ENCODE measurements at places on chromosomes 12 and 14.

- no peak for DNase-seq
Observed at GRCh38 chr14:95964901-95965300, 74.3 kb upstream of the C14orf132 start.

DNA sequence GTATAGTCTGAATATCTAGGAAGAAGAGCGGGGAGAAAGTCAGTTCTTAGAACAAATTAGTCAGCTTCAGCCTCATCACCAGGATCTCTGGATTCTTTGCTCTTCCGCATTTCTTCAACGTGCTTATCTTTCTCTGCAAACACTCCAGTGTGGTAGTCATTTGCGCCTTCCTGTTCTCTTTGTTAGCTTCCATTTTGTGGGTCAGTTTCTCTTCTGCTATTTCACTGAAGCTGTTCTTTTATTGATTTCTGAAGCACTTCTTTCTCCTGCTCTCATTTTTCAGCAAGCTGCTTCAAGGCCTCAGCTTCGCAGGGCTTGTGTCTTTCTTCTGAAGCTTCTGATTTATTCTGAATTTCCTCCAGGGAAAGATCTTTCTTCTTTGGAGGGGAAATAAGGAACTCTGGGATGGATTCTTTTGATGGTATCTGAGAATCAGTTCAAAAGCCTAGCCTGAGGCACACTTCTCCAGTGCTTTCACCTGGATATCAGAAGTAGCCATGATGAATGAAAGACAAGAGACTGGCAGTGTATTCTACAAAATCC is 13.5 kb downstream of the AMN1 start:
- no peak for DNase-seq

- DNase-seq, result no peak
Observed at GRCh38 chr14:75138492-75138891, 11.6 kb upstream of the NEK9 start.

DNA sequence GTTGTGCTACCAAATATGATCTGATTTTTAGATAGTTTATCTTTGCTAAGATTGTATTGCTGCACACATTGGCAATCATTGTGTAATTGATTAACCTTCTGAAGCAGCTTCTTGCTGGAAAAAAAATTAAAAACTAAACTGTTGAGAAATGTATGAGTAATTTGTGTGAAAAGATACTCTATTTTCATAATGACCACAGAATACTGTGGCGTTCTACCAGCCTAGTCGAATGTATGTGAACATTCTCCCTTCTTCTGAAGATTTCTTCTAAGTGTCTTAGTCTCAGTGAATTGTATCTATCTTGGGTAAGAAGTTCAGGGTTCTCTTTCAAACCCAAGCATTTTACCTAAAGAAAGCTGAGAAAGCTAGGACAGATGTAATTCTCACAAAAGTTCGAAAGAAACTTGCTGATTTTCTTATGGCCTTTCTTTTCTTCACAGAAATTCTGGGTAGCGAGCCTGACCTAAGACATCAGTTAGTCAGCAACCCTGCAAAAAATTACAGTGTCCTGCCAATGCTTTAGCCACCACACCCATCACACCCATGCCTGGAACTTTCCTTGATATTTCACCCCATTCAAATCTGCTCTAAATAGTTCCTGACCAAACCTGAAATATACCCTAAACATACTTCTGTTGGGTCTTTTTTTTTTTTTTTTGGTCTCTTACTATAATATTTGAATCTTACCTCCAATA is 27.1 kb upstream of the C12orf71 start:
- DNase-seq, result no peak

- no peak for DNase-seq
Observed at GRCh38 chr12:108080363-108080762, 48.7 kb upstream of the WSCD2 start.

DNA sequence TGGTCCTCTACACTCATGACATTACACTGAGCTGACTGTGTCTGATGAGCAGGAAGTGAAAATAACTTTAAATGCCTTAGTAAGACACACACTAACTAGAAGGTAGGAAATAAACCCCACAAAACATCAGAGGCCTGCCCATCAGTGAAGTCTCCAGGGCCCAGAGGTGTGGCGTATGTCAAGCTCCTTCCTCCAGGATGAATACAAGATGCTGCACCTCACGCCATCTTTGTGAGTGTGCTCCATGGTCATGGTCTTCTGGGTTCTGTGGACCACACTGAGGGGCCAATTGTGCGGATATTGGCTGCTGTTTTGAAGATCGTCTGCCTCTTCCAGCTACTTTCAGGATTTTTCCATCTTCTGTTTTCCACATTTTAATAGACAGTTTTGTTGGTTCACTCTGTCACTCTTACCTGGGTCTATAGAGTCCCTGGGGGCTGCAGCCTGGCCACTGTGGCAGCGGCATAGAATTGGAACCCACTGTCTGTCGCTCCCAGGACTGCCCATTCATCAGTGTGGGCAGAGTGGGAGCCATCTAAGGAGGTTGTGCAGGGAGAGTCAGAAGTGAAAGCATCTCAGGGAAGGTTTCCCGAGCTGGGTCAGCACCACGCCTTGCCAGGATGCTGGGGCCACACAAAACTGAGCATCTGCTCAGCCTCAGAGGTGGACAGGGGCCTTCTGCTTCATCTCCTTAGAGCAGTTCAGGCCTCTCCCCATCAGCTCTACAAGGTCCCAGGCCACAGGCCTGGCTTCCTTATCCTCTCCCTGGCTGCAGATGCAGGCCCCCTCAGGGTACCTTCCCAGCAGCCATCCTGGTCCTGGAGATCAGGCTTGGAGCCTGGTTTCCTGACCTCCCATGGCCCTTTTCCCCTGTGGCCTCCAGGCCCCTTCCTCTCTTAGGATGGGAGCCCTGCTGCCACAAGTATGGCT is 57.5 kb upstream of the C14orf180 start:
- no peak for DNase-seq

DNA sequence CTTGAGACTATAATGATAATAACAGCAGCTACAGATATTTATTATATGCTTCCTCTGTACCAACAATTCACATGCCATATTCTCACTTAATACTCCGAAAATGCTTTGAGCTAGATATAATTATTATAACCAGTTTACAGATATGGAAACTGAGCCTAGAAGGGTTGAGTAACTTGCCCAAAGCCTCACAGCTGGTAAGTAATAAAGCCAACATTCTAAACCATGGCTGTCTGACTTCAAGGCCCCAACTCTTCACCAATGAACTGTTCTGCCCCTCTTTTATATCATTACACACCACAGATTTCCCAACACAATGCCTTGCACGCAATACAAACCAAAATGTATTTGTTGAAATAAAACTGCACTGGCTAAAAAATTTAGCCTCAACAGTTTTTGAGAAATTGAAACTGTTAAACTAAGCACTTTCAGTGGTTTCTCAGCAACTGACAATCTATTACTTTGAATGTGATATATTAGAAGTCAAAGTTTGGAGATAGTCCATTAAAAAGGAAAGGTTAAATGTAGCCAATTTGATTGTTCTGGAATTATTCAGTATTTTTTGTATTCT is 222.5 kb upstream of the ARHGAP5 start:
- no peak for DNase-seq

- no peak for DNase-seq
Observed at GRCh38 chr14:33592297-33592696, 358.6 kb downstream of the EGLN3 start.

GRCh38 chr14:32494609-32495434 is 165.7 kb downstream of the AKAP6 start:
- no peak for DNase-seq

- DNase-seq, result no peak
Observed at GRCh38 chr14:75579882-75580281, 1.5 kb downstream of the FLVCR2 start.

DNA sequence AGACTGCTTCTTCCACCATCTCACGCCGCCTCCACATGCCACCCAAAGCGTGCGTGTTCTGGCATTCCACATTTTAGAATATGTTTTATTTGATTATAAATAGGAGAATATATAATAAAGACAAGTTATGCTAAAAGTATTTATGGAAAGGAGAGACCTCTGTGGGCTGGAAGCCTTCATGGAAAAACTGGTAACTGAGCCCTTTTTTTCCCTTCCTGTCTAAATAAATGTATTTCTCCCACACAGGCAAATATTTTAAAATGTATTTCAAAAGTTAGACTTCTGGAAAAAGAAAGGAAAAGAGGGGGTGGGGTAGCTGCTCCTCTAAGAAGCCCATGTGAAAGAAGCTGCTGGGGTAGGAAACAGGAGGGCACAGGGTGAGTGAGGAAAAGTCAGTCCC is 16.1 kb upstream of the NR4A1 start:
- DNase-seq, result no peak

- no peak for DNase-seq
Observed at GRCh38 chr12:28235015-28235414, 44.8 kb downstream of the CCDC91 start.

- peak; percentile 73 for DNase-seq
Observed at GRCh38 chr14:69726761-69727511, 40.0 kb upstream of the SRSF5 start.

- no peak for DNase-seq
Observed at GRCh38 chr12:18430425-18431048, 169.2 kb downstream of the PIK3C2G start.

DNA sequence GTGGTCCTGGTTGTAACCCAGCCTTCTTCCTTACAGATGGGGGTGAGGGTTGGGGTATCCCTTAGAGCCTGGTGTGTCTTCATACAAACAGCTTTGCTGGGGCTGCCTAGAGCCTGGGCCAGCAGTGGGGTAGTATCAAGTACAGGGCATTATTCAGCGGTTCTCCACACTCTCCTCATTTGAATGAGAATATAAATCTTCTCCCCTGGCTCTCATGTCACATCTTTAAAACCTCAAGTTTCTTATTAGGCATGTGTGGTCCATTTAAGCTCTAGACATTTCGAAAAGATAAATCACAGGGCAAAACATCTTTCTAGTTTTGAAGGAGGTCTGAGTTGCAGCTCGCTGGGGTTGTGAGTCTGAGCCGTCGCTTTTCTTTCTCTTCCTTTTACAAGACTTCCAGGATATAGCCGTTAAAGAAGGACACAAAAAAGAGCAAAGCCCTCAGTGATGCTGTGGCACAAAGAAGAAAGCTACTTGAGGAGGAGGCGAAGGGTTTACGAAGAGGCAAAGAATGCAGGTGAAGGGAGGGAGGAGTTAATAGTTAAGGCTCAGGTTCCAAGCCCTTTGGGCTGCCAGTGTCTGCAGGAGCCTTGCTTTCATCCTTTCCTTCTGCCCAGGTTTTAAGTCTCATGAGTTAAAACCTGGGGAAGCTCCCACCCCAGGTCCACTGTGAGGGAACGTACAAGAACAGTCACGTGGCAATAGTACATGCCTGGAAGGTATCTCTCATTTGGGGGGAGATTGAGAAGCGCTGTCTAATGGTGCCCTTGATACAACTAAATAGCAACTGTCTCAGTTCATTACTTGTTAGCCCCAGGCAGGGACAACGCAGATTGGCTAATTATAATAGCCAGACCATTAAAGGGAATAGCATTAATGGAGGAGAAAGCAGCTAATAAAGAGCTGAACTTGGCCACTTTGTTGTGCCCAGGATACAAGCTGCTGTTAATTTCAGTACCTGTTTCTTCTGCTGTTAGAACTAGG is 94.2 kb downstream of the ETV6 start:
- no peak for DNase-seq
